A172 (cell line): ENCODE measurements at places on chromosomes 11 and 22. TPM values are rescaled to one million over a fixed set of nuclear protein-coding genes. Genes with fewer than 3 reads are reported as not detected.
A peak's percentile ranks its signal among the peaks of the same experiment; 100 is the strongest.

- no peak for DNase-seq
Observed at GRCh38 chr11:120969993-120970392, 53.9 kb upstream of the TBCEL start.

DNA sequence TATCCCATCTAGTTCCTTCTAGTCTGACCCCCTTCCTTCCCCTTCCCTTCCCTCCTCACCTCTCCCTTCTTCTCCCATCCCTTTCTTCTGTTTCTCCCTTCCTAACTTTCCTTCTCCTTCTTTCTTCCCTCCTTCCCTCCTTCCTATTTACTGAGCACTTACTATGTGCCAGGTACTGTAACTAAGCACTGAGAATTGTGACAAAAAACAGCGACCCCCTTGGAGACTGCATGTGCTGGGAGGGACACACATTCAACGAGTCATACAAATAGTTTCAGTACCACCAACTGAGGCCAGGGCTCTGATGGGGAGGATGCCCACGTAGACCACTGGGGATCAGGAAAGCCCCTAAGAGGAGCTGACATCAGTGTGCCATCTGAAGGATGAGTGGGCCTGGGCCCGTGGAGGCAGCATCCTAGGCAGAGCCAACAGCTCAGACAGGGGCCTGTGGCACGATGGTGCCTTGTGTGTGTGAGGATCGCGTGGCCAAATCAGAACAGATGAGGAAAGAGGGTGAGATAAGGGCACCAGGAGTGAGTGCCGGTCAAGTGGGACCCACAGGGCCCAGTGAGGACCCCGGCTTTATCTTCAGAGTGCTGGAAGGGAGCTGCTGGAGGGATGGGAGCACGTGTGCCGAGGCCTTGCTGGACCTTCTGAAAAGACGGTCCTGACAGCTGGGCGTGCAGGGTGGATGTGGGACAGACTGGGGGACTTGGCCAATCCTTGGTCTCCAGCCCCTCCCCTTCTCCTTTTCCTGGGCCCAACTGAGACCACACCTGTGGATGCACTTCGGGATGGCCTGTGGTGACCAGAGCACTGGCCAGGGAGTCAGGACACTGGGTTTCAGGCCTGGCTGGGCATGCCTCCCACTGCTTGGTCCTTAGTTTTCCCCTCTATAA is 38.4 kb upstream of the CRYBB3 start:
- DNase-seq: no peak

DNA sequence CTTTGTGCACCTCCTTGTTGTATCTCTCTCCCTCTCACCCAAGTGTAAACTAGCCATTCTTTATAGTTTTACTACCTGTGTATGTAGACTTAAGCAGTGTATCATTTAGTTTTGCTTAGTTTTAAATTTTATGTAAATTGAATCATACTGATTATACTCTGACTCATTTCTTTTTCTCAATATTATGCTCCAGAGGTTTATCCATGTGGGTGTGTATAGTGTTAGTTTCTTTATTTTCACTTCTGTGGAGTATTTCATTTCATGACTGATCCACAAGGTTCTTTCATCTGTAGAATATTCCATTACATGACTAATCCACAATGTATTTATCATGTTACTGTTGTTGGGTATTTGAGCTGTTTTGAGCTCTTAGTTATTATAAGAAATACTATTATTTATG is 62.0 kb downstream of the CCDC34 start:
- DNase-seq: no peak

GRCh38 chr11:73907191-73907590 is 30.4 kb downstream of the PAAF1 start:
- peak; percentile 74 for DNase-seq

The SULT4A1 gene
- total RNA-seq: 0.50 and 0.53 TPM in 2 replicates

The OR10D3 gene
- total RNA-seq: not detected in 2 replicates
